Memory B cell (primary cell): ENCODE measurements at places on chromosomes 6 and 20.

GRCh38 chr20:50810842-50811241, 16.0 kb downstream of the BCAS4 start:
- DNase-seq, result no peak

- DNase-seq, result no peak
Observed at GRCh38 chr6:152783217-152783878, 32.8 kb downstream of the VIP start.

- DNase-seq, result no peak
Observed at GRCh38 chr6:14031516-14031915, 86.1 kb upstream of the CD83 start.

- no peak for DNase-seq
Observed at GRCh38 chr20:35503841-35504561, 25.5 kb downstream of the C20orf173 start.

DNA sequence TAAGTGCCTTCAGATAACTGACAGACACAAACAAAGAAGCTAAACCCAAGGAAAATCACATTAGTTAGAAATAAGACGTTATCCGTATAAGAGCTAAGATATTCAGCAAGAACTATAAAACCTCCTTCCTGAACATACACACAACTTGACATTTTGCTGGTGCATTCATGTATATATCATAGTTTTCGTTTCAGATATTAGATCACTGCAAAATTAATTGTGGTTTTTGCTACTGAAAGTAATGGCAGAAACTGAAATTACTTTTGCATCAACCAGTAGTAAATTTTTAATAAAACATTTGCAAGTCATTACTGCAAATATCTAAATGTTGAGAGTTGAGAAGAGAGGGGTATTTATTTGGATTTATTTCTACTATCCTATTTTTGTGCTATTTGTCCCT, 26.1 kb upstream of the KCNQ5 start:
- no peak for DNase-seq
